CD4-positive, alpha-beta memory T cell (primary cell): ENCODE measurements at places on chromosomes 4 and X. TPM values are rescaled to one million over a fixed set of nuclear protein-coding genes. Genes with fewer than 3 reads are reported as not detected.

DNA sequence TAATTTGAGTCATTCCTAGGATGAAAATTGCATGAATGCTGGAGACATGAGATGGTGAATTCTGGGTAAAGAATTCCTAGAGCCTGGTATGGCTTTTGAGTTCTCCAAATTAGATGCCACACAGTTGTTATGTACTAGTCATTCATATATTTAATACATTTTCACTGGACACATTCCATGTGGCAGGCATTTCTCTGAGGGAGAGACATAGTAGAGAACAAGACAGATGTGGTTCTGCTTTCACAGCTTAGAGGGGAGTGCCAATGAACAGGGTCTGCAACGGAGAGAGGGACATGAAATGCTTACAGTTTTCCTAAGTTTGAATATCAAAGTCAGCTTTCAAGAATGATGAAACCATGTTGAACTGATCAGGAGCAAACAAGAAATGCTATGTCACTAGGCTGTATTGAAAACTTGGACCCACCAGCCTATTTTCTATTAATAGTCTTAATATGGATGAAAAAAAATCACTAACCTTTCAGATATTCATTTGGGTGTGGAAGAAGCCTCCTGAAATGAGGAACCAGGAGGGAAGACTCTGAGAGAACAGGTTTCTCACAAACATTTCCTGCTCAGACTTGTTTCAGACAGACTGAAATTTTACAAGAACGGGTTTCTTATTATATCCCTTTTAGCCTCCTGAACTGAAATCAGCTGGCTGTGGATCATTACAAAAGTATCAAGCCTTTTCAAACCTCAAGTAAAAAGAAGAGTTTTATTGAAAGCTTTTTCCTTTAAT, 276.0 kb upstream of the TET2 start:
- no peak for DNase-seq

GRCh38 chr4:105560421-105560848, 8.0 kb downstream of the ARHGEF38 start:
- no peak for DNase-seq

- no peak for DNase-seq
Measured at GRCh38 chr4:51918251-51918650, 75.3 kb downstream of the DCUN1D4 start.

CRMP1 gene
- total RNA-seq = not detected

SAGE1 gene
- total RNA-seq = not detected

GRCh38 chr4:5341526-5341925, 290.2 kb downstream of the STK32B start:
- DNase-seq = no peak

- peak; percentile 16 for DNase-seq
Measured at GRCh38 chrX:80812176-80812575, 2.5 kb upstream of the BRWD3 start.

GRCh38 chrX:33183361-33183760, 28.0 kb downstream of the DMD start:
- DNase-seq = no peak

GRCh38 chr4:73067971-73068394, 1.5 kb downstream of the COX18 start:
- DNase-seq = peak; percentile 12

TNIP3 gene
- 0.38 TPM for total RNA-seq

GRCh38 chr4:147822128-147822527, 90.2 kb downstream of the ARHGAP10 start:
- no peak for DNase-seq

- no peak for DNase-seq
Measured at GRCh38 chr4:154024097-154024694, 235.3 kb upstream of the SFRP2 start.

IGFBP7 gene
- not detected for total RNA-seq

DNA sequence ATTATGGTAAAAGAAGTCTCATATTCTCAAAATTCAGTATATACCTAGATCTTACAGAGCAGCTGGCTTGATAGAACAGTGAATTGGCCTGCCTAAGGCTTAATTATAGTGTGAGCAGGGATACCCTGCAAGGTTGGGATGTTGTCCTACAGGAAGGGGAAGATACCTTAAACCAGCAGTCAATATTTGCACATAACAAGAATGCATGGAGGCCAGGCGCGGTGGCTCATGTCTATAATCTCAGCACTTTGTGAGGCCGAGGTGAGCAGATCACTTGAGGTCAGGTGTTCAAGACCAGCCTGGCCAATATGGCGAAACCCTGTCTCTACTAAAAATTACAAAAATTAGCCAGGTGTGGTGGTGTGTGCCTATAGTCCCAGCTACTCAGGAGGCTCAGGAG, 58.7 kb upstream of the ABCG2 start:
- DNase-seq = no peak

DNA sequence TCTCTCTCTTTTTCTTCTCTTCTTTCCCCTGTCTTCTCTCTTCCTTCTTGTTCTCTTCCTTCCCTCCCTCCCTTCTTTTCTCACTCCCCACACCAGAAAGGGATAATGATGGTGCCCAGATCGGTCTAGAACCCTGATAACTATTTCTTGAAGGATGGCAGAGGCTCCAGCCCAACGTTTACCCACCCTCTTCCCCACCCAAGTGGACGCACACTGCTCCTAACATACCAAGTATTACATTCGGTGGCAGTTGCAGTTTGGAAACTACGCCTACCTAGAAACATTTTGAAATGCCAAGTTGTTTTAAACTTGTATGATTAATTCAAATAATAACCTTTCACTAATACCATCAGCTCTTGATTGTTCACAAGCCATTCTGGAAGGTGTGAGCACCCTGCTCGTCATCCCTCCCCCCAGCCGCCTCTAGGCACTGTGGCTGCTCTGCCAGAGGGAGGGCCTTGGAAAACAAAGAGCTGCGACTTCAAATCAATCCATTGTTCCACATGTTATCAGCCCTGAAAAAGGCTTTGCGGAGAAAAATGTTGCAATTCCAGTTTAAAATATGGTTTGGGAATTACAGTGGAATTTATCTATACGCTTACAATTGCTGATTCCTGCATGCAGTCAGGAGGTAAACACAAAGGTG, 1017.5 kb upstream of the TENM3 start:
- DNase-seq = no peak

DNA sequence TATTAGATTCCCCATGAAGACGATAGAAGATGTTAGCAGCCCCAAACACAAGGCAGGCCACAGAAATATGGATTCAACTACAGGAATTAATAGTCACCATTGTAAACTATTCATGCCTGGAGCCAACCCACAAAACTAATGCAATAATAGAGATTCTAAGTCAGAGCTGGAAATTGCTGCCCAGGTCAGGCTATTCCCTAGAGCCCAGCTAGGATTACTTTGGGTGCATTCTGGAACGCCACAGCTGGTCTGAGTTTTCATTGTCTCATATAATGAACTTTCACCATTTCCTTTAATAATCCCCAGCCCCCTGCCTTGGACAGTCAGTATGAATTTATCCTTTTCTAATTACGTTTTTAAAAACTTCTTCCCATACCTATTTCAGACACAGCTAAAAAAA, 252.6 kb downstream of the PAPSS1 start:
- no peak for DNase-seq

SPANXA2 gene
- not detected for total RNA-seq

RENBP gene
- total RNA-seq = 17.2 TPM

APELA gene
- not detected for total RNA-seq

GRCh38 chr4:187042251-187042650, 318.6 kb upstream of the FAT1 start:
- DNase-seq = no peak

CT47B1 gene
- not detected for total RNA-seq

FGA gene
- total RNA-seq = not detected

FRMD7 gene
- total RNA-seq = not detected

DNA sequence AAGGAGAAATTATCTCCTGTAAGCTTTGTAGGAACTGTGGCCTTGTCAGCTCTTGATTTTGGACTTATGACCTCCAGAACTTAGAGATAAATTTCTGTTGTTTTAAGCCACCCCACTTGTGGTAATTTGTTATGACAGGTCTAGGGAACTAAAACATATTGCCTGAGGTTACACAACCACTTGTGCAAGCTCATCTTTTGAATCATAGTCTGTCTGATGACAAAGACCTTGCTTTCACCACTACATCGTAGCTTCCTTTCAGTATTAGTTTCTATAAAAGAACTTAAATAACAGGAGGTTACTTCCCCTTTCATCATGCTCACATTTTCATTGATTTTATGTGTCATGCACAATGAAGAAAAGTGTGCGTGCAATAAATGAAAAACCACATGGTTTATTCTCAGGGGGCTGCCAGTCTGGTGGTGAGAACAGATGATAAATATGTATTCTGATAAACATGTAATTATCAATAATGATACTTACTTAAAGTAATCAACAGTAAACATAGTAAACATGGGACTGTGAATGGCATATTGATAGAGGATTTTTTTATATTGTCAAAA, 690.0 kb upstream of the HS3ST1 start:
- no peak for DNase-seq

DNA sequence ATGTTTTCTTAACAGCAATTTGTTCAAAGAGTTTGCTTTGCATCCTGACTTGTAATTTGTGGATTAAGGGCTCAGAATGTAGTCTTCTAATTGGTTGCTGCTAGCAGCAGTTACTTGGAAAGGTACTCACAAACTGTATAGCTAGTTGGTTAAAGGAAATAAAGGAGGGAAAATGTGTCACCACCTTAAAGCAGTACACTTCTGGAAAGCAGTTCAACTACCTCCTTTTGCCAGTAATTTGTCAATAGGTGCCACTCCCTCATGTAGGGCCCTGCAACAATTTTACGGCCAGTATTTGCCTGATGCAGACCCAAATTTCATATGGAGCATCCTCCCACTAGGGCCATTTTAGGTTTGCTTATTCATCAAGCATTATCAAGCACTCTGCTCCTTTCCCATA, 20.8 kb downstream of the AMOT start:
- no peak for DNase-seq

- DNase-seq = no peak
Measured at GRCh38 chrX:136200466-136200865, 50.7 kb downstream of the MAP7D3 start.

GRCh38 chrX:1932231-1932630, 317.4 kb downstream of the ASMT start:
- no peak for DNase-seq

DNA sequence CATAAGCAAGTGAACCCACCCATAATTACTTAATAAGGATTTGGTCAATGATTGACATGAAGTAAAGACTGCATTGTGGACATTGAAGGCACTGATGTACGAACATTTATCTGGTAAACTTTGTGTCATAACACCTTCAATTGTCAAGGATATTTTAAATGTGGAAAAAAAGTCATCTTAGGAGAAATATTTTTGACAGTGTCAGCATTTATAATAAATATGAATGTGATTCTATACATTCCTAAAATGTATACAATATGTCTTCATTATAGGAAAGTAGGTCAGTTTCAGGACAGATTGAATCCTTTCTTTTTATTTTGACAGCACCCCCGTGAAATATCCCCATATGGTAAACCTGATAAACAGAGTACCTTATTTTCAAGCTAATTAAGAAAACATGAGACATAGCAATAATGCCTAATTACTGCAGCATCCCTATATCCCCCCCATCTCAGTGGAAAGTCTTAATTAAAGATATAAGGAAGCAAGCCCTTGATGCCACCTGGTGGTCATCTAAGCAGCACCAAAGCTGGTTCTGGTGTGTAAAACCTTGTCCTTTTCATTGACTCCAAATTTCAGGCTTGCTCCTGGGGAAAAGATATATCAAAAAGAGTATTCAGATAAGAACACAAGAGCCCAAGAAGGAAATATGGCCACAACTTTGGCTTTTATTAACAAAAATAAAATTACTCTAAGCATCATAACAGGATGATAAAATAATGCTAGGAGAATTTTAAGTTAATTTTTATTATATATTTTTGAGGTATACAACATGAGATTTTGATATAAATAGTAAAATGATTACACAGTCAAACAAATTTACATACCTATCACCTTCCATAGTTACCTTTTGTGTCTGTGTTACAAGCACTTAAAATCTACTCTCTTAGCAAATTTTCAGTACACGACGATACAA, 379.7 kb downstream of the TLL1 start:
- DNase-seq = no peak

TEX13B gene
- total RNA-seq = not detected

IL1RAPL2 gene
- total RNA-seq = not detected

- no peak for DNase-seq
Measured at GRCh38 chr4:110287130-110287529, 88.7 kb upstream of the ELOVL6 start.

SUPT20HL2 gene
- not detected for total RNA-seq

ZBED1 gene
- total RNA-seq = 29.9 TPM

ITGB1BP2 gene
- total RNA-seq = 3.5 TPM

- DNase-seq = no peak
Measured at GRCh38 chr4:183370786-183371185, 48.6 kb upstream of the CLDN24 start.

SCOC gene
- total RNA-seq = 22.8 TPM

- DNase-seq = no peak
Measured at GRCh38 chr4:169567916-169568315, 44.5 kb downstream of the NEK1 start.

- no peak for DNase-seq
Measured at GRCh38 chr4:71006203-71006907, 12.9 kb downstream of the DCK start.

TLR3 gene
- 2.1 TPM for total RNA-seq
